Fibroblast of skin of left quadriceps (primary cell): ENCODE measurements at places on chromosomes 12 and 14.

DNA sequence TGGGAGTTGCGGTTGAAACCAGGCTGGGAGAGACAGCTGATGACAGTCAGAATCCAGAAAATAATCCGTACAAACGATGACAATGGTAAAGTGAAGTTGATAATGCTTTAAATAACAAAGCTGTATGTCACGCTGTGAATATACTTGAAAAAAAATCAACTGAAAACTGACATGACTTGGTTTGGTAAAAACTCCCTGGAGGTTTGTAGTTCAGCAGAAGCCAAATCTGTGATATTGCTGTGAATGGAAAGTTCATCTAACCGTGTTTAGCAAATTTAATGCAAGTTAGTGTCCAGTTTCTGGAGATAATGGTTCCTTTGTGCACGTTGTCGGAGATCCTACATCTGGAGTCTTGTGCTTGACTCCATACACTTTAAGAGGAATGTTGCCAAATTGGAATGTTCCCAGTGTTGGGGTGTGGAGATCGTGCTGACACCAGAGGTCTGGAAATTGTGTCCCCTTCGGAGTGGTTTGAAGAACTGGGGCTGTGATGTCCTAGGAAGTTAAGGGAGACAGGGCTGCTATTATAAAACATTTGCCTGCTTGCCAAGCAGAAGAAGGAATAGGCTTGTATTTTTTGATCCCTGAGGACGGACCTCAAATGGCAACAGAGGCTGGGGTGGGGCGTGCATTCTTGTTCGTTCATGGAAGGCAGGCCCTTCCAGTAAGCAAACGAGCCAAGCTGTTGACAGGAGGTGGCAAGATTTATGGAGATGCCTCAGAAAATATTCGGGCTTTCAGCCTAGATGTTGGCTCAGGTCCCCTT lies 30.6 kb downstream of the PPFIBP1 start:
- peak; percentile 50 for DNase-seq

DNA sequence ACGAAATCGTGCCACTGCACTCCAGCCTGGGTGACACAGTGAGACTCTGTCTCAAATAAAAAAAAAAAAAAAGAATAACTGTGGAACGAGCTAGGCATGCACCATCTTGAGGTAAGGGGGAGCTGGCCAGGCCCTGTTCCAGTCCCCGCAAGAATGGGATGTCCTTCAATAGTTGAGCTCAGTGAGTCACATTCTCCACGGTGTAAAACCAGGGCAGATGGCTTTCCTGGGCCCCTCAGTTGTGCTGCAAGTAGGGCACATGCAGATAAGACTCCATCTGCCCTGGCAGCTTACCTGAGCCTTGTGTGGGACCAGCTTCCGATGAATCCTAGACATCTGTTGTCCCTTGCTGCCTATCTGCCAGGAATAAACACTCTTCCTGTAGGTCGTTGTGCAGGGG lies 312.1 kb downstream of the VRK1 start:
- DNase-seq = no peak

DNA sequence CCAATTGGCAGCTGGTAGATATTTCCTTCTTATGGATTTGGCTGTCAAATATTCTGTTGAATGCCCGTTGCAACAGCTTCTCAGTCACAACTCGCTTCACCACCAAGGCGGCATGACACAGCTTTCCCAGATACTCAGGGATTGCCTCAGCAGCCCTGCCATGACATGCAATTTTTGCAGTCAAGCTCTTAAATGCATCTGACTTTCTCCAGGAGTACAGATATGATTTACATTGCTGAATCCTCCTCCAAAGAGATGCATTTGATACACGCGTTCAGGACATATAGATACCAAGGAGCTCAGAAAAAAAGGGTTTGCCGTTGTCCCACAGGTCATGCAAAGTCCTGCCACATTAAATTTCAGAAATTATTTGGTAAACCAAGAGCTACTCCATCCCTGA lies 6.5 kb downstream of the KRT5 start:
- DNase-seq = no peak

DNA sequence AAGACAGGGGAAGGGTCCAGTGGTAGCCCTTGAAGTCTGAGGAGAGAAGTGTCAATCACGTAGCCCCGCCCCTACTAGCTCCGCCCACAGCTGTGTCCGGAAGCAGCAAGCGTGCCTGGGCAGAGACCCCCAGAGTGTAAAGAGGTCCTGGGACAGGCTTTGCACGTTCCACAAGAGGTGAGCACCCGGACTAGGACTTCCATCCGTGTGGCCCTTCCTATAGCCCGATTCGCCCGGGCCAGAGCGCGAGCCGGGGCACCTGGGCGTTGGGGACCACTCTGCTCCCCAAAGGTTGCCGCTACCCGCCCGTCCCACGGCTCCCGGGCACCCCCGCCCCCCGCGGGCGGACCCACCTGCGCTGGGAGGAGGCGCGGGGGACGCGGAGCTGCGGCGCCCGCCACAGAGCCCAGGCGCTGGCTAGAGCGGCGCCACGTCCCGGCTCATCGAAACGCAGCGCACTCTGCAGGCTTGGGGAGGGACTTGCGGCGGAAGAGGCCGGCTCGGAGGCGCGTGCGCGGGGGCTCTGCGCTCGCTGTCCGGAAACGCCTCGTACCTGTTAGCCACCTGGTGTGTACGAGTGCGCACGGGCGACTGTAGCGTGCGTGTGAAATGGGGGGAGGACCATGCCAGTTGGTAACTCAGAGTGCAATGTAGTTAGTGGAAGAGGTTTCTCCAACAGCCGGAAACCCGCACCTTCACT lies at the start of gene RABGGTA:
Gene RABGGTA (minus strand): TSS at position 464 of the 700 bp plus-strand sequence. CDS start 482 bp downstream, outside the sequence.
- peak; percentile 60 for DNase-seq

- DNase-seq = no peak
Observed at GRCh38 chr12:116881325-116881876, at the start of gene HRK. TSS of gene HRK (minus strand) at chr12:116881441. CDS start at chr12:116881307, 134 bp downstream.

- no peak for DNase-seq
Observed at GRCh38 chr12:16675438-16675837, 69.5 kb upstream of the LMO3 start.

GRCh38 chr12:51480978-51481377 lies 56.3 kb downstream of the SLC4A8 start:
- DNase-seq = no peak

DNA sequence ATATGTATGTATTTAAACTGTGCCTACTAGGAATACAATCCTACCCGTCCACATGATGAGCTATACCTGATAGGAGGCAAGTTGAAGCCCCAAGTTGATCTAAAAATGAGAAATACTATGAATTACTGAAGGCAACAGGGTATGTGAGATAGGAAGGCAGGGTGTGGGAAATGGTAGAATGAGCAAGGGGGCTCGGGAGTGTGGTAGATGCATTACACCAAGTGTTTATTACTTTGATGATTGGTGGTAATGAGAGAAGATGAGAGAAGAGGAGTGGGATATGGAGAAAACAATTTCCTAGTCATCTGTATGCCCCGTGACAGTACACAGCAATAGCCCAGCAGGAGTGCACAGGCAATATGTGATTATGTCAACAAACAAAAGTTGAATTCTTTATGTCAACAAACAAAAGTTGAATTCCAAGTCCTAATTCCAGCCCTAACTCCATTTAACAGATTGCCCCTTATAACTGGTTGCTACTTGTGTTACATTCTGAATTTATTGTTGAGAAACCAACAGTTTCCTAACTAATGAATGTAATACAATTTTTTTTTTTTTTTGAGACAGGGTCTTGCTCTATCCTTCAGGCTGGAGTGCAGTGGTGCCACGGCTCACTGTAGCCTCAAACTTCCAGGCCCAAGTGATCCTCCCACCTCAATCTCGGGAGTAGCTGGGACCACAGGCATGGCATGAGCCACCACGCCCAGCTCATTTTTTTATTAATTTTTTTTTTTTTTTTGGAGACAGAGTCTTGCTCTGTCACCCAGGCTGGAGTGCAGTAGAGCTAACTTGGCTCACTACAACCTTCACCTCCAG lies 2.5 kb downstream of the LPCAT3 start:
- DNase-seq = no peak

GRCh38 chr12:94712815-94713515 lies 62.6 kb upstream of the TMCC3 start:
- DNase-seq = no peak

DNA sequence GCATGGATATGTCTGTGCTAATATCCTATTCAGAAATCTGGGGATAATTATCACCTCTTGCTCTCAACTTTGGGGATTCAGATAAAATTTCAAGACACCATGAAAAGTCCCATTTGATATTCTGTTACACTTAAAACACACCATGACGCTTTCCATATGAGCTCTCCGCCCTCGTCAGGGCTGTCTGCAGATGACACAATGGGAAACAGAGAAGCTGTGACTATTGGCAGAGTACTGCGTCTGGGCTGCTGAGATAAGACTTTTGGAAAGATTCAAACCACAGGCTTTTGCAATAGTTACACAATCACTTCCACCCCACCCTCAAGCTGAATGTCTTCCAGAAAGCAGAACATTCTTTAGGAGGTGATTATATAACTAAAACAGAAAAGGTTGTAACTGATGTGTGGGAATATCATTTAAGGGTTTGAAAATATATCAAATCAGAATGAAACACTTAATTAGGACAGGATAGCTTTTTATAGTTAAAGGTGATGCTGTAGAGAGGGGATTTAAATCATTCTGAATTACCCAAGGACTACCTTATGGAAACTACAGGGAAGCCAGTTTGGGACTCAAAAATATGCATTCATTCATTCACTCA lies 75.3 kb upstream of the TMPO start:
- DNase-seq = peak; percentile 92

GRCh38 chr12:110338754-110339153 lies 57.7 kb downstream of the ATP2A2 start:
- DNase-seq = no peak

DNA sequence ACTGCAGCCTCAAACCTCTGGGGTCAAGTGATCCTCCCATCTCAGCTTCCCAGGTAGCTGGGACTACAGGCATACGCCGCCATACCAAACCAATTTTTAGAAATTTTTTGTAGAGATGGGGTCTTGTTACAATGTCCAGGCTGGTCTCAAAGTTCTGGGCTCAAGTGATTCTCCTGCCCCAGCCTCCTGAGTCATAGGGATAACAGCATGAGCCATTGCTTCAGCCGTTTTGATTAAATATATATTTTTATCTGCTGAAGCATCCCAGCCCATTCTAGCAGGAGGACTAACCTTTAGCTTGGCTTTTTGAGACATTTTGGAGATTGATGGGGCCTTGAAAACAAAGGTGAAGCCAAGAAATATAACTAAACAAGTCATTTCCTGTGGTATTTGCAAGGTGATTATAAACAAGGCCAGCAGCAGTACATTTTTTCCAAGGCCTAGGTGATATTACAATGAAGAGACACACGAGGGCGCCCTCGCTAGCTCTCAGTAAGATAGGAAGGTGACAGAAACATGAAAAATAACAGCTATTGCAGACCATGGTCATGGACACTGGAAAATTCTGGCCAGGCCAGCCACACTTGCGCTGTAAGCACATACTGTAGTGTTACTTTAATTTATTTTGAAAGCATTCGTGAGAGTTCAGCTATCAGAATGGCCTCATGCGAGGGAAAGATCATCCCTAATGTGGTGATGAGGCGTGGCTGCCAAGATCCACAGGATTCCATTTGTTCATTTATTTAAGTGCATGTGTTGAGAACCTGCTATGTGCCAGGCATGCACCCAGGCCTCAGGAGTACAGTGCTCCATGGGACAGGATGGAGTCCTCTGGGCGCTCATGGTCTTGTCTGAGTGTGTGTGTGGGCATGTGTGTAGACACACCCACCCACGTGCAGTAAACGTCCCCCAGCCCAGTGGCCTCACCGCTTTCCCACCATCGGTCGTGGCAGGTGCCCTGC lies 63.5 kb downstream of the DGLUCY start:
- DNase-seq = no peak

GRCh38 chr12:86613311-86613710 lies 357.1 kb upstream of the MGAT4C start:
- no peak for DNase-seq

DNA sequence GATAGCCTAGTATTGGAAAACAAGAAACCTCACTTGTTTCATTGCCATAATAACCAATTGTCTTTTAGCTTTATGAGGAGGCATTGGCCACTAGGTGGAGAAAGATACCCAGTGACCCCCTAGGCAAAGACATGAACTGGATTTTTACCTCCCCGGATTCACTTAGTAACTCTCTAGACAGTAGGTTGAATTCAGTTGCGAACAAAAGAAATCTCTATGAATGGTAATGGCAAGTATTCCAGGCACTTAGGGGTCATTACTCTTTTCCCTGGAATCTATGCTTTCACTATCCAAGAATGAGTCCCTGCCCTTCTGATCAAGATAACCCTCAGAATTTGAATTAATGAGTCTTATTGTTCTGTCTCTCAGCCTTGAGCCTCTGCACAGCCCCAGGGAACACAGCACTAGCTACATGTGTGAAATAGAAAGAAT lies 29.5 kb upstream of the RHOJ start:
- peak; percentile 34 for DNase-seq

GRCh38 chr12:48054955-48055821 lies 50.7 kb downstream of the SENP1 start:
- DNase-seq = no peak

DNA sequence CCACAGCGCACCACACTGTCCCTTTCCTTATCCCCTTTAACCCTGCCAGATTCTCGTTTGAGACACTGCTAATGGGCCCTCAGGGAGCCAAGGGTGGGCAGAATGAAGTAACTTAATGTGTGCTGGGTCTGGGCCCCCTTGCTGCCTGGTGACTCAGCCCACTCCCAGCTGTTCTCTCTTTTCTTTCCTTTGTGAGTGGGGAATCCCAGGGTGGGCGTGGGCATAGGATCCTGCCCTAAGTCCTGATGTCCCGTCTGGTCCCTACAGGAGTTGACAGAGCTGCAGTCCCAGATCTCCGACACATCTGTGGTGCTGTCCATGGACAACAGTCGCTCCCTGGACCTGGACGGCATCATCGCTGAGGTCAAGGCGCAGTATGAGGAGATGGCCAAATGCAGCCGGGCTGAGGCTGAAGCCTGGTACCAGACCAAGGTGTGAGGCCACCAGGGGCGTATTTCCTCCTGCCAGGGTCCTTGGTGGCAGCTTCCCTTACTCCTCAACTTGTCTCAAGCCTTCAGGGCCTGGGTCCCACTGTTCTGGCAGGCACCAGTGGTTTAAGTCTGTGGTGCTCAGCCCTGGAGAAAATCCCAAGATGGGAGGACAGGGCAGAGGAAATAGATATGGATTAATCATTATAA lies 8.3 kb downstream of the KRT7 start:
- no peak for DNase-seq

DNA sequence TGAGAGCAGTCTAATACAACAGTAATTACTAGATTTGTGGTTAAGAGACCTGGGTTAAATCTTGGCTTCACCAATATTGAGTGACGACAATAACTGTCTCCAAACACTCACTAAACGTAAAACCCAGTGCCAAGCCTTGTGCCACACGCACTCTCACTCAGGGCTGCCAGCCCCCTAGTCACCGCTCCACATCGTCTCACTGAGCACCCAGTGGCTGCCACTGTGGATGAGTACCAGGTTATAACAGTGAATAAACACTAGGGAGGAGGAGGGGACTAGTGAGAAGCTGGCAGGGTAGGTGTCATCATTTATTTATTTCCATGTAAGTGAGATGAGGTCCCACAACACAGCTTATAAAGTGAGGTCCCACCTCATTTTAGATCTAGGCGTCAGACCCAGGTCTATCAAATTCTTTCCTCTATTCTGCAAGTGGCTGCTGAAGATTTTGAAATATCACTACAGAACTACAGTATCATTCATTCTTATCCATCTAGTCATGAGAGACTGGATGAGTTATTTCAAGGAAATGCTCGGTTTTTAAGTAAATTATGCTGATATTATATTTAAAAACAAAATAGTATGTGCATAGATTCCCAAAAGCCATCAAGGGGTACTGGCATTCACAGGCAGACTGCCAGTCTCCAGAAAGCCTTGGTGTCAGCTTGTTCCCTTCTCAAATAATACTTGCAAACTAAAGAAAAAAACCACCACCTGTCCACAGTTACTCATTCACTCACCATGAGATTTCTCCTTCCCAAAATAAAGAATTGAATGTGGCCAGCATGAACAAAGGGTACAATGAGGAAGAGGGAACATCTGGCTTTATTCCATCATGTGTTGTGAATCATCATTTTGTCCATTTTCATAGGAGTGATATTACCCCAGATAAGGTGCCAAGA lies 84.0 kb downstream of the PTPN21 start:
- DNase-seq = no peak
